SK-N-SH (cell line): ENCODE measurements at places on chromosomes 11 and 22. TPM values are rescaled to one million over a fixed set of nuclear protein-coding genes. Genes with fewer than 3 reads are reported as not detected.

- no peak for DNase-seq
Observed at GRCh38 chr22:42957544-42957943, 57.4 kb downstream of the PACSIN2 start.

DNA sequence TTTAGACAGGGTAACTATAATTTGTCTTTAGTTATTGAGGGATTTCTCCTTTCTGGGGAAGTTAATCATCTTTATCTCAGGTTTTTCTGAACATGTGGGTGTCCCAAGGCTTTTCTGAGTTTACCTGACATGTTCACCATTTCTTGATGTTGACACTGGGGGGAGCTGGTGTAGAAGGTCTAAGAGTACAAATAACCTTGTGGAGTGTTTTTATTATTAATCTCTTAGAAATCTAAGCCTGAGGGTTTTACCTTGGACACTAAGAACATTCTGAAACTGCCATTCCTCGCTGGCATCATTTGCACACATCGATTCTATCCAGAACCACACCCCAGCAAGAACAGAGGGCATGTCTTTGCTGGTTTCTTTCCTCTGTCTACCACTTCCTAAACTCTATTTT lies 15.6 kb upstream of the C11orf91 start:
- DNase-seq, result peak; percentile 23

DNA sequence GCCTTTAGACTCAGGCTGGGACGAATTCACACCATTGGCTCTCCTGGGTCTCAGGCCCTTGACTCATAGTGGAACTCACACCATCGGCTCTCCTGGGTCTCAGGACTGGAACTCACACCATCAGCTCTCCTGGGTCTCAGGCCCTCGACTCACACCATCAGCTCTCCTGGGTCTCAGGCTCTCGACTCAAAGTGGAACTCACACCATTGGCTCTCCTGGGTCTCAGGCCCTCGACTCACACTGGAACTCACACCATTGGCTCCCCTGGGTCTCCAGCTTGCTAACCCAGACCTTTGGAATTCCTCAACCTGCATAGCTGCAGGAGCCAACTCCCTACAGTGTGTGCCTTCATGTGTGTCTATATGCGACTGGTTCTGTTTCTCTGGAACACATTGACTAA lies 56.7 kb downstream of the SHISAL1 start:
- no peak for DNase-seq

DNA sequence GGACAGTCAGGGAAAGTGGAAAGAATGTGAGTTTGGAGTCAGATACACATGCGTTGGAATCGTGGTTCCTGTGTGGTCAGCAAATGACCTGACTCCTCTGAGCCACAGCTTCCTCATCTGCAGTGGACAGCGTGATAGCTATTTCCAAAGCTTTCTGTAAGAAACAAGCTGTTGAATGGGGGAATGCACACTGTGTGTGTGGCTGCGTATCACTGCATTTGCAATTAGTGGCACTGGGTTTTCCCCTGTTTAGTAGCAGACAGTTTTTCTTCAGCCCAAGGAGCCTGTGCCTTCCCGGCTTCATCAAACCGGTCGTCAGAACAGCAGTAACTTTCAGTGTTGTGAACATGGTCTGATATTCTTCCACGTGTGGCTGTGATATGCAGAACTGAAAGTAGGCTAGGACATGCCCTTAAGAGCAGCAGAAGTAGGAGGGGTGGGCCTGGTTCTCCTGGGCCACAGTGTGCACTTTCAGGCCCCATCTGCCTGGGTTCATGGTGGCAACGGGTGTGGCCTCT lies 121.5 kb downstream of the RRAS2 start:
- DNase-seq, result no peak

DNA sequence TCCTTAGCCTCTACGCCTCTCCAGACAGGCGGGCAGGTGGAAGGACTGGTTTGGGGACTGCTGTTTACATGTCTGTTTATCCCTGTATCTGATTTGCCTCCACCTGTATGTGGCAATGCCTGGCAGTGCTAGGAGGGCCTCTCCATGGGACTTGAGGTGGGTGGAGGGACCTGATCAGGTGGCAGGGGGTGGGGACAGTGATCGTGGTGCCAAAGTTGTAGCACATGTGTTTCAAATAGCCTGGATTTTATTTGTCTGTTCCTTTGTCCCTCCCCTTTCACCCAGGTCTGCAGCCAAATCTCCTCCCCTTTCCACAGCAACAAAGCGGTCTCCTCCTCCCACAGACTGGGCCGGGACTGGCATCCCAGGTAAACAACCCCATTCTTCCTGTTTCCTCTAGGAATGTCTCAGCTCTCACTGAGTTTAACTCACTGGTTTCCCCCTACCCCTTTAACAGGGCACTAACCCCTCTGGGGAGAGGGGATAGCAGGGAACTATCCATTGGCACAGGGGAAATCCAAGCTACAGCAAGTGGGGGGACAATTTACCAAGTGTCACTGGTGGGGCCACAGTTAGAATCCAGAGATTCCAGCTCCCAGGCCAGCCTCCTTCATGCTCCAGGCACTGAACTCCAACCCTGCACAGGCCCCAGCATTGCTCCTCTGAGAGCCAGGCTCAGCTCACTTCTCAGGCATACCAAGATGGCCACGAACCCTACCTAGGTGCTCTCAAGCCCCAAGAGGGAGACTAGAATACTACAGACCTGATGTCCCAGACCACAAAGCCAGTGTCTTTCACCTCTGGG lies 22.9 kb upstream of the TLCD5 start:
- DNase-seq, result no peak

- no peak for DNase-seq
Observed at GRCh38 chr11:35144136-35144741, 5.3 kb downstream of the CD44 start.

- no peak for DNase-seq
Observed at GRCh38 chr22:32318361-32318760, 39.3 kb upstream of the RFPL3 start.

ARHGAP42 gene
- polyA plus RNA-seq, result 0.02 and 0.05 TPM in 2 replicates

GP1BB gene
- polyA plus RNA-seq, result 0.49 and 1.5 TPM in 2 replicates

JAM3 gene
- polyA plus RNA-seq, result 34.5 and 56.8 TPM in 2 replicates

CRYBB2 gene
- 0.69 and 0.70 TPM in 2 replicates for polyA plus RNA-seq
